Astrocyte (in vitro differentiated cells and primary cell): ENCODE measurements at places on chromosomes 3 and 15. TPM values are rescaled to one million over a fixed set of nuclear protein-coding genes. Genes with fewer than 3 reads are reported as not detected.

GRCh38 chr3:42653560-42654330 lies at the start of gene ZBTB47:
ZBTB47 (plus strand) TSS chr3:42653697; CDS start chr3:42658356, 4,659 bp downstream.
- DNase-seq = no peak

The FBXO40 gene
- total RNA-seq = not detected in 2 replicates

The PLA2G4D gene
- total RNA-seq = not detected in 2 replicates

DNA sequence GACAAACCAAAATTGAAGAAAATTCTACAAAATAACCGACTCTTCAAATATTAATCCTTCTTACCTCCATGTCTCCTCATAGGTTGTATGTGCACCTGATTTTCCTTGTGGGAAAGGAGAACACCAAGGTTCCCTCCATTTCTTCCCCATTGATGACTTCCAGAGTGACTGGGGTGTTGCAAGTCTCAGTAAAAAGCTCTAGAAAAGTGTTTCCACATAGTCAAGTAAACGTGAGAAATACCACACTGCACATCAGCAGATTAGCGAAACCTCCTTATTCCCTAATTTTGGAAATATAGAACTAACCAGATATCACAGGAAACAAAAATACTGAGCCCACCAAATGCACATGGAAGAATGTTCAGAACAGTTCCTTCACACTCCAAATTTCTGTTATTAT lies 4.9 kb upstream of the RPN1 start:
- DNase-seq = no peak

DNA sequence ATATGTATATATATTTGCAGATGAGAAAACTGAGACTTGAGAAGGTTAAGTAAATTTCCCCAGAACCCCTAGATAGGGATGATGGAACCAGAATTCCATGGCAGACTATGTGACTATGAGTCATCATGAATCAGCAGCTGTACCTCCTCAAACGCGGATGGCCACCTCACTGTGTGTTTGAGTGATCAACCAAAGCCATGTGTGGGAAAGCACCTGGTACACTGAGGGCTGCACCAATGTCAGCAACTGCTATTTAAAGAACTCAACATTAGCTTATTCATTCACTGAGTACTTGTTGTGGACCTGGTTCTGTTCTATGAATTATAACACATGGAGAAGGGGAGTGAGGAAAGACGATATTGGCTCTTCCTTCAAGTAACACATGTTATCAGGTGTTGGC lies 377.0 kb downstream of the GAP43 start:
- DNase-seq = peak; percentile 98
